Gastroesophageal sphincter (tissue), 4 donors: ENCODE measurements at places on chromosomes 12 and 14. TPM values are rescaled to one million over a fixed set of nuclear protein-coding genes. Genes with fewer than 3 reads are reported as not detected.
A peak's percentile ranks its signal among the peaks of the same experiment; 100 is the strongest.

DNA sequence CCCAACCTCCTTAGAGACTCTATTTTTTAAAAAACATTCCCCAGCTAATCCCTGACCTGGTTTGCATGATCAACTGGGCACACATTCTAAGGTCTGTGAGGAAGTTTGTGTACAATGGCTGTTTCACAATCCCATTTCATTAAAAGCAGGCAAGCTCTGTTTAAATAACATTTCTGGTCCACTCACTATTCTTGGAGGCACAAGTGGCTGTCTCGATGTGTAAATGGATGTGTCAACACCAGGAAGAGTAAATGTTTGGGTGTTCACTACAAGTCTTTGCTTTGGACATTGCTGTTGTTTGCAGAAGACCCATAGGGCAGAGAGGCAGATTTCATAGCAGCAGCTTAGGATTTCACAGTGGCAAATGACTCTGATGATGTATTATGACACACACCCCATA is 98.3 kb downstream of the PDZRN4 start:
- ATAC-seq, result peak; percentile 81

DNA sequence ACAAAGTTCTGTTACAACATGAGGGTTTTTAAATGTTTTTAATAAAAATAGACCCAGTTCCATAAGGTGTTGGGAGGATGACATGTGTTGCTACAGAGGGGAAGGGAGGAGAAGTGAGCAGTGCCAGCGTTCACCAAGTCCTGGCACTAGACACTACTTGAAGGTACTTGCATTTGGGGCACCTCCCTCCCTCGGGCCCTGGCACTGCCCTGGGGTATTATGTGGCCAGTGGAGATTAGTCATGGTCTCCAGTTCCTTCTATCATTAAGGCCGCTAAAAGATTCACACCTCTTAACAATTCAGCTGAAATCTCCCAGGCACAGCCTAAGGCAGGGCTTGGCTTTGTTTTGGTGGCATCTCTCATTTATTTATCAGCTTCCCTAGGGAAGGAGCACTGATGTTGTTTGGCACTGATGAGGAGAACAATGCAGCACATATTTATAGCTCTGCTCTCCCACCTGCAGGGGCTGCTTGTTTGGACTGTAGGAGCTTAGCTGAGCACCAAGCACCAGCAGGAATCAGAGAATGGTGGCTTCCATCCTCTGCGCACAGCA is 155.5 kb upstream of the NTF3 start:
- ATAC-seq, result no peak

- ATAC-seq, result no peak
These were observed 228.4 kb upstream of the FLRT2 start for GRCh38 chr14:85301506-85301905.

DNA sequence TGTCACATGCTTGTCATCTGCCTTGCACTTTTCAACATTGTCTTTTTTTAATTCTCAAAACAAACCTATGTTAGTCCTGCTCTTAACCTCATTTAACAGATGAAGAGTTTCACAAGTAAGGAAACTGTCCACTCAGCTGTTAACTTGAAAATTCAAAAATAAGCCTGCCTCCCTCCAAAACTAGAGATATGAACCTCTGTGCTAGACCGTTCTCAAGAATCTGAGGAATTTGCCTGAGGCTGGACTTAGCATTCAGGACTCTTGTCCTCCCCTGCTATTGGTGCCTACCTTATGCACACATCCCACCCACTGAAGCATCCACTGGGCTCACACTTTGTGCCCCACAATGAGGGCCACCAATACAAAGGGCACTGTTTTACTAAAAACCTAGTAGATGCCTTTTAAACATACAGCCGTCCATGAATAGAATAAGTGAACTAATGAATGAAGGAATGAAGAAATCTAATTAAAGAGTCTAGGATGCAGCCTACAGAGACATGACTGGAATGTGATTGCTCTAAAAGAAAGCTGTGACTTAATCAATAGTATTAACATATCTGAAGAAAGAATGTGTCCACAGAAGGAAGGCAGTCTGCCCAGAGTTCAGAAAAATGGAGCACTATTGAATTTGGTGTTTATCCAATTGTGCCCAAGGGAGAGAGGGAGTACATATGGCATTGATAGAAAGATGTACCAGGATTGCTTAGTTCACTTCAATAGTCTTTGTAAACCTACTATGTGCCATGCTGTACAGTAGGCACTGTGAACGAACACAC is 238.5 kb downstream of the SPTSSA start:
- ATAC-seq, result no peak

DNA sequence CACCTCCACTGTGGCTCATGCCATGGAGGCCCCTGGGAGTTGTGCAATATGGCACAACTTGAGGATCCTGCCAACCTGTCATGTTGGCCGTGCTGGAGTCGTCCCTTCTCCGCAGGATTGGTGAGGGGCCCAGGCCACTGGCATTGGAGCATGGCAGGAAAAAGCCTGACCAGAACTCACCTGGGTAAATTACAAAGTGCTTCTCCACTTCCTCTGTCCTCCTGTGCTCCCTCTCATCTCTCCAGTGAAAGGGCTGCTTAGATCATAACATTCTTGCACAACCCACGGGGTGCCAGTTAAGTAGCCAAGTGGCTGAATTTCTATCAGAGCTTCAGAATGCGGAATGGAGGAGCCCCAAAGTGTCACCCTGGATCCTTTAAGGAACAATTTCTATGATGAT is 381.0 kb downstream of the DPF3 start:
- no peak for ATAC-seq

DNA sequence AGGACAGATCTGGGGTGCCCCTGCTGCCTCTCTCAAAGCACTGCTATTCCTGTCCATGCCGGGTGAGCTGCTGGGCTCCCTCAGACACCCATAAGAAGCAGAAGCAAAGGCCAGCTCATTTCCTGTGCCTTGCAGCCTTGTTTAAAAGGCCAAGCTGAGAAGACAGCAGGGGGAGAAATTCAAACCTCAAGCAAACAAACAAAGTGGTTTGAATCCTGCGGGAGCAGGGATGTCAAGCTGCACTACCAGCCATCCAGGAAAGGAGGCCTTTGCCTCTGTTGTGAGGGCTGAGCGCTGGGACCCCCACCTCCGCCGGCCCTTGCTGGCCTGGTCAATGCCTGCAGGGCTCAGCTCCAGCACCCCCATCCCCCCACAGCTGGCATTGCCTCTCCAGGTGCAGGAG is 176.5 kb downstream of the PIWIL1 start:
- no peak for ATAC-seq

DNA sequence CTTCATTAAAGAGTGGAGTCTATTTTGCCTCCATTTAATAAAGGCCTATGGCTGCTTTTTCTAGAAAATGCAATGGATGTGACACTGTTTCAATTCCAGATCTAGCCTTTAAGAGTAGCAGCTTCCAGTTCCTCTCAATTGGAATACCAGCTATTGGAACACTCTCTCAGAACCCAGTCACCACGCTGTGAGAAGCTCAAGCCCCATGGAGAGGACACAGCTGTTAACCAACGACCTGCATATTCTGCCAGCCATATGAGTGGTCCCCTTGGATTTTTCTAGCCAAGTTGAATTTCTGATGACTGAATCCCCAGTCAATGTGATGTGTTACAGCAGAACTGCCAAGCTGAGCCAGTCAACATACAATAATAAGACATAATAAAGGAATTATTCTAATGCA is 131.8 kb downstream of the TMTC3 start:
- ATAC-seq, result no peak

DNA sequence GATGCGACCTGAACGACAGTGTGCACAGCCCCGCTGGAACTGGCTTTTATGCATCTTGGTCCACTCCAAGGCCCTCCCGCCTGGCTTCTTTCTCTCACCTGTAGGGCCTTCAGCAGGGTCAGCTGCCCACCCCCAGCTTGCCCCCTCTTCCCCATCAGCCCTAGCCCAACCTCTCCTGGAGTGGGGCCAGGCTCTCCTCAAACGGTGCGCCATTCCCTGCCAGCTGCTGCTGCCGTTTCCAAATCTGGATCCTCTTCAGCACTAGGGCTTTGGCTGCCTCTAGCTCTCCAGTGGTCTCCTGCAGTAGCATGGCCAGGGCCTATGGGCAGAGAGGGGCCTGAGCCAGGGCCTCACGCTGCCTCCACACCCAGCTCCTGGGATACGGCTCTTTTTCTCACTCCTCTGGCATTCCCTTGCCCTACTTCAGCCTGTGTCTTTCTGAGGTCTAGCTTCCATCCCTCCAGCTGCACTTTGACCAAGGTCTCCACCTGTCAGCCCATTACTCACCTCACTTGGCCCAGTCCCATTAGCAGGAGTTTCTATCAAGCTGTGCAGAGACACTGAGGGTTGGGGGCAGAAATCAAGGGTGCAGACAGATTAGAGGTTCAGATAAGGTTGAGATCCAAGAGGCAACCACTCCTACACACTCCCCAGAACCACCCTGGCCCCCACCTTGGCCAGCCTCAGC is 5.0 kb downstream of the STAT6 start:
- no peak for ATAC-seq

DNA sequence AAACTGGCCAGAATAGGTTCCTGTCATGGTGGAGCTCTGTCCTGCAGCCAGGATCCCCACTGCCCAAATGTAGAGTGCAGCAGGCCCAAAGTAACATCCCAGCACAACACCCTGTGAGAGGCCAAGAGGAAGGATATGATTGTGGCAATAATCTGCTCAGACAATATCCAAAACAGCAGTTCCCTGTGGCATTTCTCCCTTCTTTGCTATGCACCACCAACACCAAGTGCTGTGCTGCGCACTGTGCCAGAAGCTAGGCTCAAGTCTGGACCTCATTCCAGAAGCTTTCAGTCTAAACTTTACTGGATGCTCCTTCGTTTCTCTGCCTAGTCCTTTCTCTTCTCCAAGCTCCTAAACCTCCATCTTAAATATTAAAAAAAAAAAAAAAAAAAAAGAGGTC is 33.4 kb downstream of the SLC11A2 start:
- no peak for ATAC-seq

DNA sequence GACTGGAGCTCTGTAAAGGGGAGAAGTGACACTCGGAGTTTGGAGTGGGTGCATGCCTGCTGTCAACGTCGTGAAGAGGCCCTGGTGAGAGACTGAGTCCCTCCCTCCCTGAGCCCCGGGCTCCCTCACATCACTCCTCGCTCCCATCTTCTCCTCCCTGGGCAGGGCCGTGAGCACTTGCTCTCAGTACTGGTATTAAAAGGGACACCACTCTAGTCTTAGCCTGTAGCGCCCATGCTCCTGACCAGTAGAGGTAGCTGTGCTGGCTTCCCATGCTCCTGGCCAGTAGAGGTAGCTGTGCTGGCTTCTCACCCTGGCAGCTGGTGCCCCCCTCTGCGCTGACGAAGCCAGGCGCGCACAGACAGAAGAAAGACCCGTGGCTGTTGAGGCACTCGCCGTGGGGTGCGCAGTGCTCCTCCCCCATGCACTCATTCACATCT is 14.7 kb downstream of the ISCA2 start:
- no peak for ATAC-seq

DNA sequence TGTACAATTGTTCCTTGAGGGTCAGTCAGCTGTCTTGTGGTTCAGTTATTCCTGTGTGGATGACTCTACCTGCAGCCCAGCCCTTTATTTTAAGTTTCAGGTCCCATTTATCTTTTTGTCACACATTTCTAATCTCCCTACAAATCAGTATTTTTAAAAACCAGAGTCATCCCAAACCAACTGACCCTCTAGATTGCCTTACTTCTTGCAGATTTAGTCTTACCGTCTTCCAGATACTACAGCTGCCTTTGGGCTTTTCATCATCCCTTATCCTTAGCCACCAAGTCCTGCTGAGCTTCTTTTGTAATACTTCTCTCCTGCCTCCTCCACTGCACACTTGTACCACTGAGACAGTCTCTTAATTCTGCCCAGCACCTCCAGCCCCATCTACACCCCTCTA is 54.9 kb downstream of the PRKCH start:
- ATAC-seq, result no peak

DNA sequence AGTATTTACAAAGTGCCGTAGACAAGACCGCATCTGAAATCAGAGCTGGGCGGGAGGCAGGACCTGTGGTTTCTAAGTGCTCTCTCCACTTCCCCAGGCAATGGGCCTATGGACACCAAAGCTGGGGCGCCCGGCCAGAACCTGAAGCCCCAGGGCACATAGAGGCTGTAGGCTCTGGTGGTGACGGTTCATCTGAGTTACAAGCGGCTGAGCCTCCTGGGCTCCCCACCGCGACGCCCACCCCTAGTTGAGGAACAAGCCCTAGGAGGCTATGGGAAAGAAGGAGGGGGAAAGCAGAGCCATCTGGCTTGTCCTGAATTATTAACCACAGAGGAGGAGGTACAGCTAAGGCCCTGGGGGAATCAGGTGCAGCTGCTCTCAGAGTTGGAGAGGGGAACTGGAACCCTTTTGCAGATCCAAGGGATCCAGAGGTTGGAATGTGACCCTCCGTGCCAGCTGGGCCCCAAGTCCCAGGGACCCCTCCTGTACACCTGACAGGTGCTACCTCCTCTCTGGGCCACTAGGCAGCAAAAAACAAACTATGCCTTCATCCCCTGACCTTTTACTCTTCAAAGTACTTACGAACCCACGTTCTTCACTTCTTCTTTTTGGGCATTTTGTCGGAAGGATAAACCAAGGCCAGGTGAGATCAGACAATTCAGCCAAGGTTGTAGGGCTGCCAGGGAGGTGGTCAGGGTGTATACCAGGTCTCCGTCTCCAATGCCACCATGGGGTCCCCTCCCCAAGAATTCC is 77.2 kb downstream of the ARL6IP4 start:
- no peak for ATAC-seq

DNA sequence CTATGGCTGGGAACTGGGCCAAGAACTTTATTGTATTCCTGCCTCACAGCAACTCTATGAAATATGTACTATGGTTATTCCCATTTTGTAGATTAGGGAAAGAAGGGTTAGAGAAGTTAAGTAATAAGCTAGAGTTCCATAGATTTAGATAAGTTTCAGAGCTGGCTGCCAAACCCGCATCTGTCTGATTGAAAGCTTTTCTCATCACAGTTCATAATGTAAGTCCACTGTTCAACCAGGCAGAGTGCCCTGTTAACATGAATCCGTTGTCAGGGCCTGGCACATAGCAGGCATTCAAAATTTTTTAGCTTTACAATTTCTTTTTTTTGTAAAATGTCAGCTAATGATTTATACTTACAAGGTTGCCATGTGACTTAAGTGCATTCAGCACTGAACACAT is 467.3 kb downstream of the NRXN3 start:
- ATAC-seq, result no peak

GRCh38 chr12:128298091-128298748 is 31.2 kb downstream of the TMEM132C start:
- no peak for ATAC-seq

The PLEKHD1 gene
- 0.16 TPM for total RNA-seq

The KRT76 gene
- not detected for total RNA-seq

The ATF7IP gene
- 32.7 TPM for total RNA-seq

The KRT2 gene
- total RNA-seq, result not detected

The SMIM41 gene
- 4.9 TPM for total RNA-seq

The DRAM1 gene
- total RNA-seq, result 29.1 TPM

The LTBP2 gene
- total RNA-seq, result 45.9 TPM
